ENCODE measurements at places on chromosomes 4 and X.

DNA sequence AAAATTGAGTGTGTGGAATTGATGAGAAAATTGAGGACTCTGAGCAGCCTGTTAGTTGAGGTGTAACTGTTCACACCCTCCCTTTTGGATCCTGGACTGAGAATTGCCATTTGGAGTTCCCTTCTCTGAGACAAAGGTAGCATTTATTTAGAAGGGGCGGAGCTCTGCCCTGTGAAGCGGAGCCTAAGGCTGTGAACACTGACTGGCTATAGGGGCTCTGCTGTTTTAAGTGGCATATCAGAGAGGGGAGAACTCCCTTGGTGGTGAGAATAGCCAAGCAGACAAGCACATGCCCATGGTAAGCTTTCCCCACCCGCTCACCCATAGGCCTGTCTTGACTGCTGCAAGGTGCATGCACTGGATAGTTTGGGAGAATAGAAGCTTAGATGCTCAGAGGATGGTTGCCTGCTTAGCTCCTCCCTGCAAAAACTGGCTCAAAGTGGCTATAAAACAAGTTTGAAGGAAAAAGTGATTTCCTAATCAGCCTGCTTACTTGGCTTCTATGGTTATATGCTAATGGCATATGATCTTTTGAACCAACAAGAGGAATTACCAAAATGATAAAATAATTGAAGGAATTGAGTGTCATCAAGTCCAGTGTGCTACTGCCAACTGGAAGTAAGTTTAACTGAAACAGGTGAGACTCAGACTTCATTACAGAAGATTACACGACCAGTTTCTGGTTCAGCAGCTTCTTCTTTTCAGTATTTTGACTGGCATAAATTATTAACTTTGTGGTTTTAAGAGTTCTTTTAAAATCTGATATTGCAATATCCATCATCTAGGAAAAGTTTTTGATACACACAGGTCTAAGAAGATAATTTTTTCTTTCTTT, 108.4 kb downstream of the AFF1 start:
- no peak overlapping the region for H3K27ac ChIP-seq
- no peaks in the 10 kb centered on the region for H3K27me3 ChIP-seq
- no peak for DNase-seq
- no peak overlapping the region for H3K4me3 ChIP-seq
- H3K36me3 ChIP-seq, result peaks cover 17% of the 10 kb centered on the region

DNA sequence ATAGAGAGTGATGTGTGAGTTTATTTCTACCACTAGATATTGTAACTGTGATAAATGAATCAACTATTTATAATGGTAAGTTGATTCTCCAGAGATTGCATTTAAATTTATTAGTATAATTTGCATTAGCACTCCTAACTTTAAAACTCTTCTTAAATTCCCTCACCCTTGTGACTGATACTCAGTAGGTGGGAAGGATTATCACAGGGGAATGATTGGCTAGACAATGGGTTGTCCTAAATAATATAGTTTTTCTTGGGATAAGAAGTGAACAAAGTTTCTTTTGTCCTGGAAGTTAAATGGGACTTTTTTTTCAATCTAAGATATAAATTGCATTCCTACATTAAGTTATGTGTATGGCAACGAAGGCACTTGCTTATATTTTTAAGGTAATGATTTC, 169.2 kb upstream of the PITX2 start:
- no peaks in the 10 kb centered on the region for H3K36me3 ChIP-seq
- no peak for DNase-seq
- H3K27ac ChIP-seq, result no peak overlapping the region
- H3K27me3 ChIP-seq, result no peaks in the 10 kb centered on the region

DNA sequence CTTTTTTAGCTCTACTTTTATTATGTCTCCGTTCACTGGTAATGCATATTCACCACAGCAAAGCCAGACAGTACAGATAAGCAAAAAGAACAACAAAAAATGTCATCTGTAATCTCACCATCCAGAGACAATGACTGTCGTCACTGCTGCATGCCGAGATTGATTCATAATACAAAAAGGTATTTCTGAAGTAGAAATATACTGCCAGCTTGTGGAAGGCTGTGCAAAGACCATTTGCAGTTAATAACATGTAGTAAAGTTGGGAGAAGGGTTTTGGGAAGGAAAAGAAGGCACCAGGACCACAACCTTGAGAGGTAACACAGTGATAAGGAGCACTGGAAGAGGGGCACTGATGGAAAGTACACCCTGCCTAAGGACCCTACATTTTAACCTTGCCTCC, 223.0 kb upstream of the ZIC3 start:
- H3K27me3 ChIP-seq, result no peaks in the 10 kb centered on the region
- H3K27ac ChIP-seq, result no peak overlapping the region
- no peak overlapping the region for H3K4me3 ChIP-seq
- H3K36me3 ChIP-seq, result no peaks in the 10 kb centered on the region
- H3K4me1 ChIP-seq, result no peaks in the 10 kb centered on the region

GRCh38 chrX:17164079-17164478, 210.9 kb upstream of the NHS start:
- no peaks in the 10 kb centered on the region for H3K4me1 ChIP-seq
- H3K36me3 ChIP-seq, result no peaks in the 10 kb centered on the region
- H3K27me3 ChIP-seq, result no peaks in the 10 kb centered on the region
- no peak overlapping the region for H3K4me3 ChIP-seq

GRCh38 chr4:92580816-92581215, 277.1 kb downstream of the GRID2 start:
- no peak overlapping the region for H3K4me3 ChIP-seq
- H3K27ac ChIP-seq, result no peak overlapping the region
- DNase-seq, result no peak
- H3K36me3 ChIP-seq, result no peaks in the 10 kb centered on the region

- peaks cover 12% of the 10 kb centered on the region for H3K4me1 ChIP-seq
- H3K36me3 ChIP-seq, result no peaks in the 10 kb centered on the region
- no peak for DNase-seq
- no peak overlapping the region for H3K27ac ChIP-seq
- H3K27me3 ChIP-seq, result no peaks in the 10 kb centered on the region
- no peak overlapping the region for H3K4me3 ChIP-seq
These were observed 17.4 kb downstream of the GALNT7 start for GRCh38 chr4:173185847-173186510.

DNA sequence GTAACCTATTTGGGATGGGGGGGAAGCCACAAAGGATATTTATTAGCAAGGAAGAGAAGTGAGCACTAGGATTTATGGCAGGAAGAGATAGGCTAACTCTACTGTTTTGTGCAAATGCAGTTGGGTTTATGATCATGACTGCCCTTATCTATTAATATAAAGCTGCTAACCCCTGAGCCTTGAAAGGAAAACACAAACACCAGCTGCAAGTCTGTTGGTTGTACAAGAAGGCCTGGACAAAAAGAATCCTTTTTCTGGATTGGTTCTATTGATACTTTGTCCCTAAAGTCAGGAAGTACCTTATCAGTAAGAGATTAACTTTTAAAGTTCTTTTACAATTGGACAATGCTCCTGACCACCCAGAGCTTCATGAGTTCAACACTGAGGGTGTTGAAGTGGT, 188.8 kb downstream of the LRBA start:
- DNase-seq, result no peak
- peaks cover 12% of the 10 kb centered on the region for H3K4me1 ChIP-seq
- H3K27ac ChIP-seq, result no peak overlapping the region
- H3K27me3 ChIP-seq, result no peaks in the 10 kb centered on the region

DNA sequence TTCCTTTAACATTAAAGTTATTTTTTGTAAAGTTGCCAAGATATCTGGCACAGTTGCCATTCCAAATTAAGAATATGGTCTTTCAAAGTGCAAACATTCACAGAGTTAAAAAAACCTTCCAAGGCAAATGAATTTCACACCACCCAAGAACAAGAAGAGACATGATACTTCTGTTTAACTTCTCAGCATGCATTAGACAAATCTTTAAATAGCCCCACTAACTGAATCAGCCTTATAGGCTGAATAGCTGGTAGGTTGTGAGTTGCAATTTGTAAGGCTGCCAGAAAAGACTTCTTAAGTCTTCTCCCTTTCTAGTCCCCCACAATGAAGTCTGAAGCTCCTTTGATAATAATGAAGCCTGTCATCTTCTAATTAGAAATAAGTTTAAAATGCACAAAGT, 95.6 kb downstream of the MAPK10 start:
- no peak for DNase-seq
- no peaks in the 10 kb centered on the region for H3K4me1 ChIP-seq
- no peaks in the 10 kb centered on the region for H3K36me3 ChIP-seq
- no peak overlapping the region for H3K27ac ChIP-seq

DNA sequence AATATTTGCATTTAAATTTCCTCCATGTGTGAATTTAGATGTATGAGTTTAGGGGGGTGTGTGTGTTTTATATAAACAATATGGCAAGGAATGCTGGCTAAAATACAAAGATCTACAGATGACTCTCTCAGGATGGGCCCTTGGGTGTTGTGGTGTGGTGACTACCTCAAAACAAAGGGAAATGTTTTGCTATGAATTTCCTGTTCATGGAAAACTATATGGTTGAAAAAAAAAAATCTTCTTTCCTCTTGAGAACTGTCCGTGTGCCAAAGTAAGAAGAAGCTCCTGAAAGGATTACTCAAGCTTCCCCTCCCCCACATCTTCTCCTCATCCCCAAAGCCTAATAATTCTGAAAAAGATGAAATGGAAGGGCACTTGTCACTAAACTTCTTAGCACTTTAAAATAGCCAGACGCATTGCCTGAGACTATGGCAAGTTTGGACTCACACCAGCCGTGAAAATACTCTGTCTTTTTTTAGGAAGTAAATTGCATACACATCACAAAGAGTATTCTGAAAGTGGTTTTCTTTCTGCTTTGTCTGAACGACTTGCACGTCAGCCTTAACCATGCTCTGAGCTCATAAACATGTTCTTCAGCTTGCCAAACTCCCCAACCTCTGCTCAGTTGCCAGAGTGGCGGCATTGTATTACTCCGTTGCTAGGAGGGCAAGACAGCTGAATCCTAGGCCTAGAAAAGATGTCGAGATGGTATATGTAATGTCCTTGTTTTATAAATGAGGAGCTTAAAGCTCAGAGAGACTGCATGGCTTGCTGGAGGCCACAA, 250.4 kb upstream of the JADE1 start:
- H3K27me3 ChIP-seq, result peaks cover 3% of the 10 kb centered on the region
- no peaks in the 10 kb centered on the region for H3K36me3 ChIP-seq
- H3K4me1 ChIP-seq, result peaks cover under 1% of the 10 kb centered on the region
- DNase-seq, result no peak
- H3K27ac ChIP-seq, result no peak overlapping the region
- no peak overlapping the region for H3K4me3 ChIP-seq

DNA sequence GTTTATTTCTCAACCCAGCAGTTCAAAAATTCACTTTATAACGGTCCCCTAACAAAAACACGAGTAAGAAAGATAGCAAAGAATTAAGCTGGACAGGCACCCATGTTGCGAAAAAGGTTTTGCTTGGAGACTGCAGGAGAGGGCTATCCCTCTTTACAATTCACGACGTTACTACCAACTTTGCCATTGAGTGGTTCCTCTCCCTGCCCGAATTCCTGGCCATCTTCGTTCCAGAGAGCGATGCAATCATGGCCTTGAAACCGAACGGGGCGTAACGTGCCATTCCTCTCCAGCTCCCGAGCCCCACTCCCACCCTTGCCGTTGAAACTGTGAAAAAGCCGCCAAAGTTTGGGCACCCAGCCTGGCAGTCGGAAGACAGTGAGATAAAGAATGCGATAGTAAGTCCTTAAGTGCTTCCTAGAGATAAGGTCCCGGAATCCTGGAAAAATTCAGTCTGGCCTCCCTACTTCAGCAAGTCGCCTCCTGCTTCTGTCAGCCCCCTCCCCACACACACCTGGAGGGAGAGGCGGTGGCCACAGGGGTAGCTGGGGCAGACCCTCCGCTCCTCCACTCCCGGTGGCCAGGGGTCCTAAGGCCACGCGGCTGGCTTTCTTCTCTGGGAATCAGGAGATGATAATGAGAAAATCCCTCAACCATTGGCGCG, 65.2 kb downstream of the FBXO8 start:
- H3K4me3 ChIP-seq, result no peak overlapping the region
- H3K27me3 ChIP-seq, result peaks cover 73% of the 10 kb centered on the region
- no peak for DNase-seq

GRCh38 chr4:16608123-16608522, 290.3 kb downstream of the LDB2 start:
- no peak overlapping the region for H3K4me3 ChIP-seq
- H3K4me1 ChIP-seq, result no peaks in the 10 kb centered on the region
- no peaks in the 10 kb centered on the region for H3K36me3 ChIP-seq
- H3K27me3 ChIP-seq, result no peaks in the 10 kb centered on the region
- no peak overlapping the region for H3K27ac ChIP-seq
- DNase-seq, result no peak
